Activated T-helper 2 cell treated with anti-CD3 and anti-CD28 coated beads, Interferon-gamma antibody, Interleukin-2, Interleukin-4, amounts not matched to agents 10 μg/mL and 5 μg/mL and 100 μg/mL, durations not matched to agents 14 hours and 24 hours and 36 hours (primary cell): ENCODE measurements at places on chromosomes 5 and 9. TPM values are rescaled to one million over a fixed set of nuclear protein-coding genes. Genes with fewer than 3 reads are reported as not detected.

- no peak for DNase-seq
Measured at GRCh38 chr5:174327896-174328295, 282.4 kb downstream of the NSG2 start.

GRCh38 chr5:131634666-131634995, 398 bp downstream of the RAPGEF6 start:
- DNase-seq, result peak; percentile 60

DNA sequence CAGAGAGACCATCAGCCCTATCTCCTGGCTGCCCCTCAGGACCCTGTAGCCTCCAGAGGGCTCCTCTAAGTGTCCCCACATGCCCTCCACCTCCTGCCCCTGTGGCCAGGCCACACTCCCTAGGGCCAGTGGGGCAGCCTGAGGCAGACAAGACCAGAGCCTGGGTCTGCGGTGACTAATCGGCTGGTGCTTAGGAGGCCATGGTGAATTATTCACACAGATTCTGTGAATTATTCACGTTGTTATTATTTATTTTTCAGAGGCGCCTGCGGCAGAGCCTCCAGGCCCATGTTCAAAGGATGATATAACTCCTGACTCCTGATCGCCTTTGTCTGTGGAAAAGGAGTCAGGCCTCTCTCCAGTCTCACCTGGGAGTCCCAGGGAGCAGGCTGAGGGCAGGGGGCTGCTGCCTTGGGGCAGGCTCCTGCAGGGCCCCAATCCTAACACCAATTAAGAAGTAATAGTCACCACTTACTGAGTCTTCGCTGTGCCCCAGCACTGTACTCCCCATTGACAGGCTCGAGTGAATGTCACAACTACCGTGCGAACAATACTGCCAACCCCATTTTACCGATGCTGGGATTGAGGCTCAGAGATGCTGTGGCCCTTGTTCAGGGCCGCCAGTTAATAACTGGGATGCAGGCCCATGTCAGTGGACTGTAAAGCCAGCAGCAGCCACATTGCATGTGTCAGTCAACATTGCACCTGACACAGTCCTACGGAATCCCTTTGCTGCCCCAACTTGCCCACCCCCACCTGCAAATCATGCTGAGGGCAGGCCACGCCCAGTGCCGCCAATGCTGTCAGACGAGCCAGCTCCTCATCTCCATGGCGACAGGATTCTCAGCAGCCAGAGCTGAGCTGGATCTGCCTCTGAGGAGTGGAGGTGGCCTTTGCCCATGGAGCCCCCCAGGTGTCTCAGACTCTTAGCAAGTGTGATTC, 94.9 kb downstream of the PCDH1 start:
- no peak for DNase-seq

- no peak for DNase-seq
Measured at GRCh38 chr9:81625969-81626368, 63.4 kb downstream of the TLE1 start.

DNA sequence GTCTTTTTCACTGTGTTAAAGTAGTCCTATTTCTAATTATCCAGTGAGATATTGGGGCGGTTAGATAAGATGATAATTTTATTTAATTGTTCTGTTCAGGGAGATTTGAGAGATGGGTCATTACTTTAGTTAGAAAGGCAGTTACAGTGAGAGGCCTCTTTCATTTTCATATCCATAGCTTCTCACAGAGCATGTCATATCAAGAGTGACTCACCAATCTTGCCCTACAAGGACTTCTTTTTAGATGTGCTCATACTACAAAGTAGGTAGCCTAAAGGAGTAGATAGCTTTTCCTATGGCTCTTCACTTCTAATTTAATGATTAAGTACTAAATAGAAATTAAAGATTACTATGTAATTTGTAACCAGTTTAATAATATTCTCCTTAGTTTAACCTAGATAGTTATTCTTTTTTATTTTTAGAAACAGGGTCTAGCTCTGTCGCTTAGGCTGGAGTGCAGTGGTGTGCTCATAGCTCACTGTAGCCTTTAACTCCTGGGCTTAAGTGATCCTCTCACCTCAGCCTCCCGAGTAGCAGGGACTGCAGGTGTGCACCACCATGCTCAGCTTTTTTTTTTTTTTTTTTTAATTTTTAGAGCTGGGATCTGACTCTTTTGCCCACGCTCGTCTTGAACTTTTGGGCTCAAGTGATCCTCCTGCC, 71.0 kb downstream of the FER start:
- DNase-seq, result no peak

DNA sequence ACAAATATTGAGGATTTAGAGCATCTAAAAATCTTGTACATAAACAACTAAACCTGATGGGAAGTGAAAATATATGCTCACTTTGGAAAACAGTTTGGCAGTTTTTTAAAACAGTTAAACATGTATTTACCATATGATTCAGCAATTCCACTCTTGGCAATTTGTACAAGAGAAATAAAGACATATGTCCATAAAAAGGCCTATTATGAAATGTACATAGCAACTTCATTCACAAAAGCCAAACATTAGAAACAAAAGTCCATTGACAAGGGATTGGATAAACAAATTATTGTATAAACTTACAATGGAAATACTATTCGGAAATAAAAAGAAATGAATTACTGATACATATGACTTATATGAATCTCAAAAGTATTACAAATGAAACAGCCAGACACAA, 196.2 kb upstream of the SLC24A2 start:
- DNase-seq, result no peak

- no peak for DNase-seq
Measured at GRCh38 chr9:107387409-107387808, 102.2 kb downstream of the KLF4 start.

GRCh38 chr5:124637011-124637410, 109.4 kb downstream of the ZNF608 start:
- DNase-seq, result no peak

Gene CCDC69
- 29.8 and 31.4 TPM in 2 replicates for total RNA-seq

Gene FGF18
- 0.16 TPM in 1 of 2 replicates, not detected in the other for total RNA-seq

Gene FCN1
- total RNA-seq, result not detected in 2 replicates

Gene CCDC183
- total RNA-seq, result 0.11 TPM in 1 of 2 replicates, not detected in the other
